NCI-H2029 (cell line): ENCODE measurements at places on chromosomes 1 and 21.

DNA sequence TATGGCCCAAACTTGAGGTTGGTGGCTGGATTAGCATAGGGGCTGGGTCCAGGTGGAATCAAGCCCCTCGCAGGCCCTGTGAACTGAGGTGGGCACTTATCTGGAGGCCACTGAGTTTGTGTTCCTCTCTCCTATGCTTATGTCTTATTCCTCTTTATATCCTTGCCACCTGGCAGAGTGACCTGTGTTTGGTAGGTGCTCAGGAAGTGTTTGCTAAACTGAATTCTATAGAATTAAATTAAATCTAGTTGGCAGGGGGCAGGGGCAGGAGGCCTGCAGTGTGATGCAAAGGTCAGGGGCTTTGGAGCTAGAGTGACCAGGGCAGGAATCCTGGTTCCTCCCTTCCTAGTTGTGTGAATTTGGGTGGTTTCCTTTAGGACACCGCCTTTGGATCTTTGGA is 1.1 kb upstream of the TMEM9 start:
- DNase-seq, result no peak

- DNase-seq, result no peak
Measured at GRCh38 chr1:186658999-186659398, 21.2 kb downstream of the PTGS2 start.

- no peak for DNase-seq
Measured at GRCh38 chr1:88530246-88530645, 153.8 kb upstream of the PKN2 start.

DNA sequence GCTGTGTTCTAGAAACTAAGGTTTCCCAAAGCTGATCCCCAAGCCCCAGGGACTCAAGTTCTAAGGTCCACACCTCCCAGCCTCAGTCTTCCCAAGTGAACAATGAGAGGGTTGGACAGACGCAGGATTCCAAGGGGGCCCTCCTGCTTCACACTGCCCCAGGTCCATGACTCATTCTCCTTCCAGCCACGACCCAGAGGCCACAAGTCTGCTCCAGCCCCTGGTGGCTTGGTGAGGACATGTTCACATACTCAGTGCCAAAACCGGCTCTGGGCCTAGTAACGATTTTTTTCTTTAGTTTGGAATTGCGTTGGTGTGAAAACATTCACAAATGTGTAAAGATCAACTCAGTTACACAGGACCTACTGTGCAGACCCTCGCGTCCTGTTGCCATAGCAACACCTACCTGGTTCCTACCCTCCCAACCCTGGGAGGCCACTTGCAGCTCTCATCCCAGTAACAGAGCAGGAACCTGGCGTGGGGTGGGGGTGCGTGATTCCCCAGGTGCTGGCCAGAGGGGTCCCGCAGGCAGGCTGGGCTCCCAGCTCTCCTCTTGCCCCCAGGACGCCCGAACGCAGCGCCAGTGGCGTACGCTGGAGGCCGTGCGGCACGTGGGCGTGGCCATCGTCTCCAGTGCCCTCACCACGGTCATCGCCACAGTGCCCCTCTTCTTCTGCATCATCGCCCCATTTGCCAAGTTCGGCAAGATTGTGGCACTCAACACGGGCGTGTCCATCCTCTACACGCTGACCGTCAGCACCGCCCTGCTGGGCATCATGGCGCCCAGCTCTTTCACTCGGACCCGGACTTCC is 57.0 kb downstream of the DISP3 start:
- no peak for DNase-seq

GRCh38 chr1:72011721-72012120 is 270.6 kb downstream of the NEGR1 start:
- no peak for DNase-seq

- DNase-seq, result no peak
Measured at GRCh38 chr21:38683222-38683621, 122.5 kb upstream of the ETS2 start.

DNA sequence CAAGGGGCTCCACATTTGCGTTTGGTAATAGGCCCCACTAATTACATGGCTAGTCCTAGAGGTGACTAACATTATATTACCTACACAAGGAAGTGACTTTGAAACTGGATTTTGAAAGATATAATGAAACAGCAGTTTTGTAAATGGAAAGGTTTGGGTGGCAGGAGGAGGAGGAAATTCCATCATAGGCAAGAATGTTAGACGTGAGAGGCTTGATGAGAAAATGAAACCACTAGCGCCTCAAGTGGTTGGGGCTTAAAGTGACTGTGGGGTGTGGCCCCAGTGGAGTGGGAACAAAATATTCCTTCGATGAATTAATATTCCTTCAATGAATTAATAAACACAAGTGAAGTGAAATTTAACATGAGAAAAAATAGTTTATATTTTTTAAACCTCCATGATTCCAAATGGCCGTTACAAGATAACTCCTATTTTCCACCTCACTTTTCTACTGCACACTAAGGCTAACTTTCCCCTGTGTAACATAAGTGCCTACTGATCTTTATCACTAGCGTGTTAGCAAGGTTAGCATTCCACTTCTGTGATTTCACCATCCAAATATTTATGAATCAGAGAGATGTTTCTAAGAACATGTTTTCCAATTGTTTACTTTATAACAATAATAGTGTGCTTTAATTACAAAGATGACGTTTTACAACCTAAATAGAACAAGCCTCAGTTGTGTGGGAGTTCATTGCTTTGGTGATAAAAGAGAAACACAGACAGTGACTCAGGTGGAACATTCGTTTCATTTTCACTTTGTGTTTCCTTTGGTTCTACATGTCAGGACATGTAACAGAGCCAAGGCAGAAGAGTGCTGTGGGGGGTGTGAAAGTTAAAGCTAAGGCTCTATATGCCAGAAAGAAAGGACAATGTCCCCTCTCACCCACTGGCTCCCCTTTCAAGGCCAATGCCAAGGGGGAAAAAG is 12.5 kb upstream of the ATF3 start:
- no peak for DNase-seq

- DNase-seq, result no peak
Measured at GRCh38 chr1:24203404-24203803, 16.3 kb upstream of the IFNLR1 start.

DNA sequence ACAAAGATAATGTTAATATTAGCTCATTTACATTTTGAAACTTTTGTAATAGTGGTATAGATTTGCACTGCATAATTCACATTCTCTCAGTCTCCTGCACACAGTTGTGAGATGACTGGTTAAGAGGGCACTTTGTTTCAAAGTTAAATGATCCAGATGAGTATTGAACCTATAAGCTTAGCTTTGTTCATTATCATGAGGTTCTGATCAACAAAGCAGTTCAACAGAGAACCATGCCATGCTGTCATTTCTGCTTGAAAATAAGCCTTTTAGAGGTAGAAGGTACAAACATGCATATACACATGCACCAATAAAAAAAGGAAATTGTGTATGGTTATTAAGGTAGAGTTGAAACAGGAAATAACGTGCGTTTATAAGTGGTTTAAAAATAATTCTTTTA is 4.8 kb downstream of the RAP1A start:
- no peak for DNase-seq

DNA sequence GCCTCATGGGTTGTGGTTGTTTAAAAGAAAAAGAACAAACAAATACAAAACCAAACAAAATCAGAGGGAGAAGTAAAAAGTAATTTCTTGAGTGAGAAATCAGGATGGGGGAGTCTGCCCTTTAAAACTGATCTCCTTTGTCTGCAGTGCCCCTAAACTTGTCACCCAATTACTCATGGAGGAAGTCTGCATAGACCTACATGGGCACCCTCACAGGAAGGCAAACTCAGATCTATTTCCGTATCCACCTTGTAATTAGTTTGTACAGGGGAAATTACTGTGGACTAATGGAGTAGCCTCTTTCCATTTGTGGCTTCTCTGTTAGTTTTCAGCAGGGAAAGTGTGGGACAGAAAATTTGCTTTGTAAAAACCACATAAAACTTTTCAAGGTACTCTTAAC is 600.4 kb downstream of the ADGRL2 start:
- DNase-seq, result no peak

GRCh38 chr21:31660259-31660565 is 719 bp downstream of the SOD1 start:
- no peak for DNase-seq

DNA sequence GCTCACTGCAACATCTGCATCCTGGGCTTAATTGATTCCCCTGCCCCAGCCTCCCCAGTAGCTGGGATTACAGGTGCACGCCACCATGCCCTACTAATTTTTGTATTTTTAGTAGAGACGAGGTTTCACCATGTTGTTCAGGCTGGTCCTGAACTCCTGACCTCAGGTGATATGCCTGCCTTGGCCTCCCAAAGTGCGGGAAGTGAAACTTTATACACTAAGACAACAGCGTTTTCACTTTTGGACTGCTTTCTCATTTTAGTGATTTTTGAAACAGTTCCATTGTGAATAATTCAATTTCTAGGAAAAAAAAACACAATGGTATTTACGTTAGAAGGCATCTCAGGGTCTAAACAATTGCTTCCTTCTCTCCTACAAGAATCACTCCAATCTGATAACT is 11.8 kb upstream of the KHDRBS1 start:
- no peak for DNase-seq

- DNase-seq, result no peak
Measured at GRCh38 chr1:220711056-220711809, 21.1 kb downstream of the C1orf115 start.

GRCh38 chr1:208036106-208036808 is 125.3 kb upstream of the CD34 start:
- DNase-seq, result no peak
